Caco-2 (cell line): ENCODE measurements at places on chromosomes 2 and 18.

DNA sequence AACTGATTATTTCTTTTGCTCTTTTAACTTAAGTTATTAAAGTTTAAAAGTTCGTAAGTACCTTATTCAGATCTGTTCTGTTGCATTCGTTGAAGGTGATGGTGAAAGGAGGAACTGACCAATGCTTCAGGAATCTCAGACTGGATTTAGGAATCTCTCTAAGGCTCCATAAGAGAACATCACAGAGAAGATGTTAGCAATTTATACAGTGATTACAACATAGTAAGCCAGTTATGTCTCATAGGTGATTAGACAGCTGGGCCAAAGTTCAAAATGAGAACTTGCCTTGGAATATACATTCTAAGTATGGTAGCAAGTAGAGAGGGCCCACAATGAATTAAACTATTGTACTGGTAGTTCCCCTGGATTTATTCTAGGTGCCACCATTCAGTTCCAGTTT lies 3.2 kb downstream of the MARS2 start:
- DNase-seq, result no peak

DNA sequence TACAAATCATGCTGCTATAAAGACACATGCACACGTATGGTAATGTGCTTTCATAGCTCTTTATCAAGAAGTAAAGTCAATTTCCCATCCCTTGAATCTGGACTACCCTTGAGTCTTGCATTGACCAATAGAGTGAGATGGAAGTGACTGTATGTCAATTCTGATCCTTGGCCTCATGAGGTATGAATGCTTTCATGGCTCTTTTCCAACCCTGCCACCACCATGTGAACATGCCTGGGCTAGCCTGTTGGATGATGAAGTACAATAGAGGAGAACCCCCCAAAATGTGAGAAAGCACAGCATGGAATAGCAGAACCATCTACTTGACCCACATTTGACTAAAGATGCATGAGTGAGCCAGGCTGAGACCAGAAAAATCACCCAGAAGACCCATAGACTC lies 237.0 kb downstream of the NYAP2 start:
- DNase-seq, result no peak

DNA sequence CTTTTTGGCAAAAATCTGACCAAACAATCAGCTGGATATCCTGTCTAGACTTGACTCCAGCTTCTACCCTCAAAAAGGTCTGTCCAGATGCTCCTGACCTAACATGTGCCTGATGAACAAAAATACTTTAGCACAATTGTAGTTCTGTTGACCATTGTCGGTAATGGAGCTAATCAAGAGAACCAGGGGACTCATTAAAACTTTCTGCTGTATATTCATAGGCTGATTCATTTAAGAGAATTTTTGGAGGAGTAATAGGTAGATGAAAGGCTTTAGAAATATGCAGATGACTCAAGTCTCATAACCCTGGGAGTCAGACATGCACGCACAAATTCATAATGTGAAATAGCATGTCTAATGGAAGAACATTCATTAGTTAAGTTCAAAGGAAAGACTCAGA lies 514.2 kb downstream of the TXNL1 start:
- DNase-seq, result no peak

- no peak for DNase-seq
These were observed 385.7 kb downstream of the NRXN1 start for GRCh38 chr2:50646226-50646625.

DNA sequence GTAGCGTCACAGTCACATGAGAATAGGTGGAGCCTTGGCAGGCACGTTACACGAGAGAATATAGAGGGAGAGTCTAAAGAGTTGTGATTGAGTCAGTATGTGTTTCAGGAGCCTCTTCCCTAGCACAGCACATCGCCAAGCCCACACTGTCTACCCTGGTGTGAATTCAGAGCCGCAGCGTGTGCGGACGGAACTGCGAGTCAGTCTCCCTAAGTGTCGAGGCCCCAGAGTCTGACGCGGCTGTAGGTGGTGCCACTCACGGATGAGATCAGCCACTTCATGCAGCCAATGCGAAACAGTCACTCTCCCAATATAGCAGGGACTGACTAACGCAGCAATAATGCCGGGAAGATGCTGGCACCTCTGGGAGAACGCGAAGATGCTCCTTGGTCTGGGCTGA lies 587.3 kb upstream of the ID2 start:
- no peak for DNase-seq

DNA sequence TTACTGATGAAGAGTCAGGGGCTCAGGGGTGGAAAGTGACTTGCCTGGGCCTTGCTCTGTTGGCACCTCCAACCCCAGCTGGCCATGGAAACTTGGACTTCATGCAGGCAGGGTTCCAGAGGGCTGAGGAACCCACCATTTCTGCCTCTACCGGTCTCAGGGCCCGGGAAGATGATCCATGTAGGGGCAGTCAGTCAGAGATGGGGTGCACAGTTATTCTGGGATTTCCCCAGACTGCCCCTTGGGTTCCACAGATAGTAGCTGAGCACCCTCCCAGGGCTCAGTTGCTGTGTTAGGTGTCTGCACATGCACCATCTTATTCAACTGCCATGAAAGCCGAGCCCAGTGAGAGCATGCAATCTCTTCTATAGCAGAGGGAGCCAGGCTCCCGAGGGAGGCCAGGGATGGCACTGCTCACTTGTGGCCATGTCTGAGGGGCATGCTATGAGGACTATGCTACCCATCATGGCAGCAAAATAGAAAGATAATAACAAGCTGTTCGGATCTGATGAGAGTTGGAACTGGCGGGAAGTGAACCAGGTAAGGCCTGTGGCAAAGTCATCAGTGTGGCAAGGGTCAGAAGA lies 37.3 kb downstream of the RHOB start:
- DNase-seq, result no peak

DNA sequence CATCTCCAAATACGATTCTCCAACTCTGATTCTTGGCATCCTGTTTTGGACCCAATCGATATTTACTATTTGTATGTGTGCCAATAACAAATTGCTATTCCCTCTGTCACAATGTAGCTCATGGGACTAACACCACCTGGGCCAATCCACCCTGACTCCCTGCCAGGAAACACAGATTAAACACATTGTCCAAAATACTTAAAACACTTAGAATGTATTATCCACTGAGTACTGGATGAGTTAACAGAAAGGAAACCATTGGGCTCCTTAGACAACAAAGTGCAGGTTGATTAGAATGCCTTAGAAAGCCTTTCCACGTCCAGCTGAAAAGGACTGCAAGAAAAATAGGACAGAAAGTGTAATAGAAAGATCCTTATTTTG lies 79.4 kb upstream of the ARHGAP28 start:
- DNase-seq, result no peak

DNA sequence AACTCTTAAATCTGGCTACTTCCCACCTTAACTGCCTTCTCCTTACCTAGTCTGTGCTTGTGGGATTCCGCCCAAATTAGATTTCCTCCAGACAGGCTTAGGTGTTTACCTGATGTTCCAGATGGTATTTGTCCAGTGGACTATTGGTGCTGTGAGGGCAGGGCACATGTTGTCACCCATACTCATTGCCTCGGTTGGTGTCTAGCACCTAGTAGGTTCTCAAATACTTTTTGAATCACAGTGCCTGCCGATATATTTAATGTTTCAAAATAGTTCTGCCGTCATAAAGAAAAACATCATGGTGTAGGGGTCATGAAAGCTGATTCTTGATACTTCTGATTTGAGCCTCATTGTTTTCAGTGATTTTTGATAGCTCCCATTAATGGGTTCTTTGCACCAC lies 1.1 kb downstream of the SEPTIN2 start:
- DNase-seq, result no peak

GRCh38 chr2:195343540-195343939 lies 313.5 kb upstream of the SLC39A10 start:
- DNase-seq, result no peak

- no peak for DNase-seq
These were observed 13.9 kb downstream of the IL1F10 start for GRCh38 chr2:113081488-113082210.
